ENCODE measurements at places on chromosomes 3 and 15.
A peak's percentile ranks its signal among the peaks of the same experiment; 100 is the strongest.

DNA sequence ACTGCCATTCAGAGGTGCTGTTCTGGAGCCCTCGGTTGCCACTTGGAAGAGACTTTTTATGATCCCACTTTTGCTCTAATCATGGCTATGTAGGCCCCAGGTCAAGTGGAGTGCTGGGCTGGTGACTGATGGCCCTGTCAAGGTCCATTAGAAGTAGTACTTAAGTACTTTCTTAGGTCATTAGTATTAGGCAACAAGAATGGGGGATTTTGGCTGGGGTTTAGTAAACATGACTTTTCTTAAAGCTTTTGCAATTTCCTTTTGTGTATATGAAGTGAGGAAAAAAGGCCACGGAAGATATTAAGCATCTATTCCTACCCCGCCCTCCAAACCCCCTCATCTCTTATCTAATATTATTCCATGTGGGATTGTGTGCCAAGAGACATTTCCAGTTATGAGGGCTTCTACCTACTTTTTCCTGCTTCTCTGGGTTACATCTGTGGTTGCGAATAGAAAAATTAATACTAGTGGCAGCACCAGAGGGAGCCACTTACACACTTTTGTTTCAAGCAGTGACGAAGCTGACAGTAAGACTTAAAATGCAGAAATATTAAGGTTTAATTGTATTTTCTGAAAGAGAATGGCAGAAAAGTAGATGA, 13.9 kb downstream of the NLGN1 start:
- no peak for DNase-seq

- DNase-seq: no peak
Observed at GRCh38 chr3:101941318-101942040, 92.2 kb downstream of the NFKBIZ start.

DNA sequence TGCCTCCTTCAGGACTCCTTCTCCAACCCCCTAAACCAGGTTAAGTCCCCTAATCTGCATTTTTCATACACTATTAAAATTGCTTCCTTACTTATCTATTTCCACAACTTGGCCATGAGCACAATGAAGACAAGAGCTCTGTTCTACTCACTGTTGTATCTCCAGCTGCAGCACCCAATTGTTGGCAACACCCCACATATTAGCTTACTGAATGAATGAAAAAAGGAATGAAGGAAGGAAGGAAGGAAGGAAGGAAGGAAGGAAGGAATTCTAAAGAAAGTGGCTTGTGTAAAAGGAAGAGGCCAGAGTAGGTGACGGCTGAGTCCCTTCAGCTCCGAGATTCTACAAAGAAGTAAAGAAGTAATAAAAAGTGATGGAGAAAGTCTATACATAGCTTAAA, 444.7 kb downstream of the ERC2 start:
- DNase-seq: no peak

DNA sequence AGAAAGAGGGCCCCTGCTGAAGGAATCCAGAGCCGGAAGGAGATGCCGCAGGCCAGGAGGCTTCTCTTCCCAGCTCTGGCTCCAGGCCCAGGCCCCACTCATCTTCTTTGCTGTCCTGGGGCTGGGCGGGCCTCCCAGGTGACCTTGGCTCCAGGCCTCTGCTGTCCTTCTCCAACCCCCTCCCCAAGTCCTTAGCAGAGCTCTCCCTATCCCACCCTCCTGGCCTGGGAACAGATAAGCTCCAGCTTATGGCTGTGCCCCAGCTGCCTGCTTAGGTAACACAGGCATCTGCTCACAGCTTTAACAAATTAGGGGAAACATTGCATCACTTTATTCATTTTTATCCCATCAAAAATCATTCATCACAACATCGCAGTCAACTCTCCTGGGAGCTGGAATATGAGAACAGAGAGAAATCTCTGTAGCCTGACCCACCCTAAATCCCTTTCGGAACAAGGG, 86.9 kb downstream of the SEMA5B start:
- no peak for DNase-seq

DNA sequence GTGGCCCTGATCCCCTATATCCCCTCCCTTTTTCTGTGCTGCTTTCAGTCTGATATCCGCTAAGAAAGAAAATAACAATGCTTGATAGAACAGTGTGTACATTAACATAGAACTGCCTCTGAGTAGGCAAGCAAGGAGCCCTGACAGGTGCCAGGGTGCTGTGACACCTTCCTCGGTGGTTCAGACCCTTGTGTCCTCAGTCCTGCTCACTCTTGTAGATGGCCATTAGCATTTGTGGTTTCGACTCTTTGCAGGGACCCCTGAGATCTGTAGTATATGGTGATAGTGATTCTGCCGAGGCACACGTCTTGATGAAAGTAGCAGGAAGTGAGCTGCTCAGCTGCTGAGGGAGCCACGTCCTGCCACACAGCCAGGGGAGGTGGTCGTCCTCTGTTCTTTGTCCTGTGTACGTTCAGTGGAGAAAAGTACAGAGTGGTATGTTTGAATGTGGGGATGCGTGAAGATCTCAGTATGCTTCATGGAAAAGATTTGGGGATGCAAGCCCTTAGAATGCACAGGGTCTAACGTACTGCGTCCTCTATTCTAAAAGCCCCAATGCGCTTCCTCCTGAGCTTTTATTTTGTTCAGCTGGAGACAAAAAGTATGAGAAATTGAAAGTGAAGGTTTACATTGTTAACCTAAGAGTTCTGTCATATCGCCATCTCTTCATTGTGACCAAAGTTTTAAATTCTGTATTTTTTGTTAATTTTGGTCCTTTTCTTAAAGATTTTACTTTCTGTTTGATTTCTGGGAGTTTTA, 35.4 kb downstream of the PXYLP1 start:
- no peak for DNase-seq

- DNase-seq: no peak
Observed at GRCh38 chr15:87312221-87312620, 944.3 kb downstream of the NTRK3 start.

DNA sequence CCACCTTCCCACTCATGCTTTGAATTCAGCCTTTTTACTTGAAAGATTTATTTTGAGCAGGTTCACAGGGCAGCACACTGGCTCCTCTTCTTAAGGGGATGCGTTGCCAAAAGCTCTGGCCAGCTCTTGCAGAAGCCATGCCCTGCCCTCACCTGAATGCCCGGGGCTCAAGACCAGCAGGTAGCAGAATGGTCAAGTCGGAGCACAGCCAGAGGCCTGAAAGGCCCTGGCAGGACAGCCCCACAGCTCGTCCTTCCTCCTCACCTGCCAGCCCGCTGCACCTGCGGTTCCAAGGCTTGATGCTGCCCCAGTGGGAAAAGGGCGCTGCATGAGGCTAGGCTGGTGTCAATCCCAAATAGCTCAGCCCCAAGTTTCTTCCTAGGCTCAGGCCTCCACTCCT, 13.1 kb downstream of the CA12 start:
- no peak for DNase-seq

GRCh38 chr15:82031871-82032270, 13.9 kb downstream of the MEX3B start:
- no peak for DNase-seq

DNA sequence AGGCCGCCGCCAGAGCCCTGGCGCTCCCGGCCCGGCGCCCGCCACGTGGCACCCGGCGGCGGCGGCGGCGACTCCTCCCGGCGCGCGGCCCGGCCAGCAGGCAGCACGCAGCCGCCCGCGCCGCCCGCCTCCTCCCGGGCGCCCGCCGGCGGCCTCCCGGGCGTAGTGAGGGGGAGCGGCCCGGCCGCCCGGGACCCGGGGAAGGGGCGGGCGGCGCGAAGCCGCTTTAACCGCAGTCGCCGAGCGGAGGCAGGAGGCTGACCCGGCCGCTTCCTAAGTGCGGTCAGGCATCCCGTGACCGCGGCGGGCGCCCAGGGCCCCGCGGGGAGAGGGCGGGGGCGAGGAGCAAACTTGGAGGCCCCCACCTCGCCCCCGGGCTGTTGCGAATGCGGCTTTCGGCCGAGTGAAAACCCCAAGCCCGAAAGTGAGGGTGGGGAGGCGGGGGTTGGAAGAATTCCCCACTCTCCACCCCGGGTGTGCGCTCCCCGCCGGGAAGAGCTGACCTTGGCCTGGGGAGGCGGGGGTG, 1.7 kb upstream of the HES1 start:
- DNase-seq: no peak

GRCh38 chr15:70505936-70506912, 257.1 kb downstream of the UACA start:
- no peak for DNase-seq

- DNase-seq: no peak
Observed at GRCh38 chr3:103554451-103554850, 1119.6 kb downstream of the ZPLD1 start.

- no peak for DNase-seq
Observed at GRCh38 chr3:187369089-187369447, 883 bp downstream of the RTP4 start.

- no peak for DNase-seq
Observed at GRCh38 chr15:69090197-69090948, 70.1 kb upstream of the GLCE start.

GRCh38 chr3:16026753-16027152, 147.7 kb upstream of the GALNT15 start:
- no peak for DNase-seq

GRCh38 chr3:47849186-47849698, 46.3 kb downstream of the DHX30 start:
- DNase-seq: no peak

DNA sequence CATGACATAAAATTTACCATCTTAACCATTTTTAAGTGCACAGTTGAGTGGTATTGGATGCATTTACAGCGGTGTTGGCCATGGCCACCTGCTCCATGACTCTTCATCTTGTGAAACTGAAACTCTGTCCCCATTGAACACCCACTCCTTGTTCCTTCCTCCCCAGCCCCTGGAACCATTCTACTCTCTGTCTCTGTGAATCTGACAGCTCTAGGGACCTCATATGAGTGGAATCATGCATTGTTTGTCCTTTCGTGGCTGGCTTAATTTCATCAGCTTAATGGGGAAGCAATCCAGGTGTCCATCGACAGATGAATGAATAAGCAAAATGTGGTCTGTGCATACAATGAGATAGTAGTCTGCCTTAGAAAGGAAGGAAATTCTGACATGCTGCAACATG, 42.5 kb downstream of the PLXNA1 start:
- no peak for DNase-seq

- DNase-seq: peak; percentile 75
Observed at GRCh38 chr3:17151598-17152373, 267.0 kb downstream of the PLCL2 start.

DNA sequence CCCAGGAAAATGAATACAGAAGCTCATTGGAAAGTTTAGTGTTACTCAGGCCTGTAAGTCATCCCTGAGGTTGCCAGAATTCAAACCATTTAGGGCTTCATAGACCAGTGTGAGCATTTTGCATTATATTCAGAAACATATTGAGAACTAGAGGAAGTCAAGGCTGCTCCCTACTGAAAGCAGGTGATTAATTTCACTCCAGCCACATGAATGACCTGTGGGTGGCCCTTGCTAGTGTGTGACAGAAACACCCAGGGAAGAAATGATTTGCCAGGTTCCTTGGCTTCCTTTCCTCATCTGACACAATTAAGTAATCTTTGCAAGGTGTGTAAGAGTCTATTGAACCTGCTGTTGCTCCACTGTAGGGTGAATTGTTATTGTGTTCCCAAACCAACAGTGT, 61.8 kb downstream of the GAP43 start:
- DNase-seq: no peak

- no peak for DNase-seq
Observed at GRCh38 chr3:171765511-171765887, 44.8 kb downstream of the PLD1 start.

- DNase-seq: no peak
Observed at GRCh38 chr3:109112946-109113760, 4.8 kb downstream of the MORC1 start.

DNA sequence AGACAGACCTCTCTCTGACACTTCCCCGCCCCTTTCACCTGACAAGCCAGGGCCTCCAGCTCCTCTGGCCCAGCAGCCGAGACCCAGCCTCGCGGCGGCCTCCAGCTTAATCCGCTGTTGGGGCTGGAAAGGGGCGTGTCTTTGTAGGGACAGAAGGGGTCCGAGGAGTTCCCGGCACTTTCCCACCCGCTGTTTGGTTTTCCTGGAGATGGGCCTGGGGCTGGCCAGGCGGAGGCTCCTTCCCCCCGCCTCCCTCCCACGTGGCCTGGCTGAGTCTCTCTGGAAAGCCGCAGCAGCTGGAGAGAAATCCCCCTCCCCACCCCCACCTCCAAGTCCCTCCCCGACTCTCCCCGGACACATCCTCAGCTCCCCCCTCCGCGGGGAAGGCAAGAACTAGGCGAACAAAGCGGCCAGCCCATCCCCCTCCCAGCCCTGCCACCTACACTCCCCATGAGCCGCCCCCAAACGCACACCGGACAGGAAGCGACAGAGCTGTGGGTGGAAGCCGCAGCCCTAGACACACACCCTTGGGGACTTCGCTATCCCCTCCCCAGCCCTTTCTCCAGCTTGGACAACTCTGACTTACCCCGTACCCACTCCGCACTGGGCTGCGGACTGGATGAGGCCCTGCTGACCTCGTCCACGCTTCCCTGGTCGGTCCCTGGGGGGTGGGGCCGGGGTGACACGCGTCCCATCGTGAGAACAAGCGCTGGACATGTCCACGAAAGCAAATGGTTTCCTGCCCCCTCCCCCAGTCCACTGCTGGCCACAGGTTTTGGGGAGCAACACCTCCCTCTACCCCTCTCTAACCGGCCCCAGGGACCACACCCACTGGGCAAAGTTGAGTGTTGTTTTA, 1.2 kb downstream of the IGDCC4 start:
- DNase-seq: no peak

GRCh38 chr3:130838898-130839600, 54.8 kb upstream of the ATP2C1 start:
- DNase-seq: no peak

Data from stimulated activated CD8-positive, alpha-beta memory T cell treated with anti-CD3 and anti-CD28 coated beads, Interleukin-7, amount 100 ng/mL, for 48 hours (primary cell).